ENCODE measurements at places on chromosomes 3 and 15.

- no peak for DNase-seq
These were observed 13.2 kb upstream of the TIPARP start for GRCh38 chr3:156661155-156661554.

- no peak for DNase-seq
These were observed 71.2 kb upstream of the GLCE start for GRCh38 chr15:69089258-69089657.

- no peak for DNase-seq
These were observed 46.1 kb downstream of the AMOTL2 start for GRCh38 chr3:134328147-134328591.

DNA sequence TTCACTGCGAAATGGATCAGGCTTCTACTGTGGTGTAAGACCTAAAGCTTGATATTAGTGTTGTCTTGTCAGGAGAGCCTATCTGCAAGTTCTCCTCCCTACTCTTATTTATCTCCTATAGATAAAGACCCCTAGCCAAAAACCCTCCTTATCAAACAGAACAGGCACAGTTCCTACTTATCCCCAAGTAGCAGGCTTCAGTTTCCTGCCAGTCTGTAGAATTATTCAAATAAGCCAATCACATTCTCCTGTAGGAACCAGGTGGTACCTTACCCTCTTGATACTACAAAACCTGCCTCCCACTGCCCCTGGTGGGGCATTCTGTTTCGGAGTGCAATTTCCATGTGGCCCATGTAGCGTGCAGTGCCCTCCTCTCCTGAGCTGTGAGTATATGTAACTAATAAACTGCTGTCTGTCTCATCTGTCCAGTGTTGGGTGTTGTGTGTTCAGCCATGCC lies 28.7 kb downstream of the HDGFL3 start:
- DNase-seq: no peak

- DNase-seq: no peak
These were observed 50.2 kb downstream of the VGLL4 start for GRCh38 chr3:11593318-11594034.

DNA sequence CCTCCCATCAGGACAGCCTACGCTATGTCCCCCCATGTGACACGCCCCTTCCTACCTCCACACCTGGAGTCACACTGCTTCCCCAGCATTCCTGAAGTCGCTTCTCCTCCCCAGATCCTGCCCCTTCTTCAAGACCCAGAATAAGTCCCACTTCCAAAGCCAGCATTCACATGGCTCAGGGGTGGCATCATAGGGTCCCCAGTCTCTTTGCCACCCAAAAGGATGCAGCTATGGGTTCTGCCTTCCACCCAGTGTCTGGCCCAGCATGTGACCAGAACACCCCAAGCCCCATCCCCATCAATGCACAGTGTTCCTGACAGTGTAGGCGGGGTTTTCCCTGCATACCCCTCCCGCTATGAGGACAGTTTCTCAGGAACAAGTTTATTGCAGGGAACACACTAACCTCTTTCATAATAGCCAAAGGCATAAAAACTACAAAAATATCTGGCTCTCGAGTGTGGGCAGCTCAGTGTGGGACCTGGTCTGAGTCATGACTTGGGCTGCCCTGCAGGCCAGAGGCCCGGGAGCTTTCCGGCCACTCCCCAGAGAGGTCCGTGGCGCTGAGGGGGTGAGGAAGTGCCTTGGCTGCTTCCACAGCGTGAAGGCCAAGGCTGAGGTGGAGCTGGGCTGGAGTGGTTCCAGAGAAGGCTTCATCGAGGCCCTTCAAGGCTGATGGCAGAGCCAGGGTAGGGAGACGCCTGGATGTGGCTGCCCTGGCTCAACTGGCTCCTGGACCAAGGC lies 5.8 kb downstream of the ISLR start:
- DNase-seq: no peak
